GM13977 (cell line): ENCODE measurements at places on chromosomes 5 and 9.

DNA sequence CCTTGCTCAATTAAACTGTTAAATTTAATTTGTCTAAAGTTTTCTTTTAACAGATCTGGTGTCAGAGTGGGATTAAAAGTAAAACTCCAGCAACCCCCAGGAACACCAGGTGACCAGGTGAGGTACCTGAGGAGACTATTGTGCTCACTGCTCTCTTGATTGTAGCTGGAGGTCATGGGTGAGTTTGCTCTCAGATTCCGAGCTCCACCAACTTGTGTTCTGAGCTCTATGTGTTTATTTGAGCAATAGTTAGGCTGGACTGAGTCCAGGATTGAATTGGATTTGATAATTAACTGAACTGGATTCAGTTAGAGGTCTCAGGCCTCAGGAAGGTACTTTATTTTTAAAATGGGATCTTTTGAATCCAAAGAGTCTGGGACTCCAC is 17.9 kb upstream of the SCGB3A2 start:
- DNase-seq: no peak

DNA sequence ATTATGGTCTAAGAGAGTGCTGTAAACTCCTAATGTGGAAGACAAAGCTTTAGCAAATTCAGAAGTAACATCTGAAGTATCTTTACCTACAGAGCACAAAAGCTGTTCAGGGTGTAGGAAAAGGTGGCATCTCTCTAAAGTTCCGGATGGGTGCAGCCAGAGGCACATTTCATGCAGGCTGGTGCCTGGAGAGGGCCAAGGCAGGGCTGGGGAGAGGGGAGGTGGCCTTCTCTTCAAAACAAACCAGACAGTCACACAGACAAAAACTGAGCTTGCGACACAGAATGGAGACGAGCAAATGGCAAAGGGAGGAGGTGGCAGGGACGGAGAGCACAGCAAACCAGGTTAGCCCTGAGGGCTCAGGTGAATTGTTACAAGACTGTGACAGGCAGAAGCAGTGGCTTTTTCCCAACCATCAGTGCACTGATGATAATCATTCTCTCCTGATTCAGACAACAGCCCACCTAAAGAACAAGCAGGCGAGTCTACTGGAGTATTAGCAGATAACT is 121.5 kb upstream of the PCA3 start:
- no peak for DNase-seq

DNA sequence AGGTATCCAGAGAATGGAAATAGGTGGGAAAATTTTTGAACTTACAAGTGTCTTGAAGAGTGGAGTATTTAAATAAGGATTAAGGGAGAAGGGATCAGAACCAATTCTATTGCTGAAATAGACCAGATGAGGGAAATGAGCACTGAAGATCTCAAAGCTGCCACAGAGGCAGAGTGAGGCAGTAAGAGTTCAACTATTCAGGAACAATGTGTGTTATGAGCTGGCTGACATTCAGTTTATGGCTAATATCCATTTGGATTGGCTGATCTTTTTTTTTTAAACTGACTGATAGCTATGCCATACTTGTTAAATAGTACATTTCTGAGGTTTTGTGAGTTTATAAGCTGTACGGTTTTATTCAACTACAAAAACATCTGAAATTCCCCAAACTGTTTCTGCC is 95.3 kb upstream of the GNA14 start:
- DNase-seq: no peak

GRCh38 chr5:34822956-34823715 is 15.8 kb upstream of the TTC23L start:
- no peak for DNase-seq

DNA sequence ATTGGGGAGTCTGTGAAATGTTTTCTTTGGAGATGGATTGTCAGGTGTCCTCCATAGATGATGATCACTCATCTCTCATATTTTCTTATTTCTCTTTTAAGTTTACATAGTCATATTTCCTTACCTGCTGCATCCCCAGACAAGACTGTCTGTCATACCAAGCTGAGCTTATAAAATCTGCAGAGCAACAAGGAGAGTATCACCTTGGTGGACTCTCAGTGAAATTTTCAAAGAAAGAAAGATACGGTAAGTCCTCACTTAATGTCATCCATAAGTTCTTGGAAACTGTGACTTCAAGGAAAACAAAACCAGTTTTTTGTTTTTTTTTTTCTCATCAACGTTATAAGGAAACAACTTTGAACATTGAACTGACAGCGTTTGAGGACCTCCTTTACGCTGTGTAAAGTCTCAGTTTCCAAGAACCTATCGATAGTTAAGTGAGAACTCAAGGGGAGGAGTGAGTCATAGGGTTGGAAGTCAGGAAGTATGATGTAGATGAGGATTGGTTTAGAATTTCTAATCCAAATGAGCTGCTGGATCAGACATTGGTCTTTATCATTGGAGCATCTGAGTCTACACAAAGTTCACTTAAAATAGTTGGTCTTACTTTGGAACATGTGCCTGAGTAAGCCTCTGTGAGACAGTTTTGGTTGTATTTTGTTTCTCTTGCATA is 45.5 kb downstream of the SPIN1 start:
- no peak for DNase-seq

- DNase-seq: no peak
Measured at GRCh38 chr5:78586251-78586650, 62.3 kb downstream of the LHFPL2 start.

DNA sequence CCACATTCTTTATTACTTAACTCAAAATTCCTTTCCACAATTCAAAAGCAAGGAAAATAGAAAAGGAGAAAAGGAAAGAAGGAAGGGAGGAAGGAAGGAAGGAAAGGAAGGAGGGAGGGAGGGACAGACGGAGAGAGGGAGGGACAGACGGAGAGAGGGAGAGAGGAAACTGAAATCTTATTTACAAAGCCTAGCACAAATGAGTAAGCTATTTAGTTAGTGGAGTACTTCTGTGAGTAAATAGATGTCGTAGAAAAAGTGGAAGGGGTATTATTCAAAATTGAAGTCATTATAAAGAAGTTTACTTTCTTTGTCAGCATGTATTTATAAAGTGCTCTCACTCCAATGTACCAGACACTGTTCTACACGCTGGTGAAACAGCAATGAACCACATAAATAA is 177.9 kb downstream of the CETN3 start:
- no peak for DNase-seq

- DNase-seq: no peak
Measured at GRCh38 chr5:139488260-139488659, 5.7 kb upstream of the STING1 start.

GRCh38 chr9:89496645-89497256 is 1.2 kb downstream of the SEMA4D start:
- no peak for DNase-seq

DNA sequence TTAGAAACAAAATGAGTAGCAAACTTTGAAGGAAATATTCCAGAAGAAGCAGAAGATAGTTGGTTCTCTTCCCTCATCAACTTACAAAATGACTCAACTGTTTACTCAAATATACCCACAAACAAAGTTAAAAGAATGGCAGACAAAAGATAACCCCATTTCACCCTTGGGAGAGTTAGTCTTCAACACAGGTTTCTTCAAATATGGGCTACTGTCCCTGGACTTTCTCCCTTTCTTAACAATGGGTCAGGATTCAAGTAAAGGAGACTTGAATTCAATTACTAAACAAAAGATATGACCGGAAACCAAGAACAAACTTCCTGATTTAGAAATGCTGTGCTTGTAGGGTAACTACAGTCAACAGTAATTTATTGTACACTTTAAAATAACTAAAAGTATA is 14.2 kb downstream of the RFX3 start:
- no peak for DNase-seq

DNA sequence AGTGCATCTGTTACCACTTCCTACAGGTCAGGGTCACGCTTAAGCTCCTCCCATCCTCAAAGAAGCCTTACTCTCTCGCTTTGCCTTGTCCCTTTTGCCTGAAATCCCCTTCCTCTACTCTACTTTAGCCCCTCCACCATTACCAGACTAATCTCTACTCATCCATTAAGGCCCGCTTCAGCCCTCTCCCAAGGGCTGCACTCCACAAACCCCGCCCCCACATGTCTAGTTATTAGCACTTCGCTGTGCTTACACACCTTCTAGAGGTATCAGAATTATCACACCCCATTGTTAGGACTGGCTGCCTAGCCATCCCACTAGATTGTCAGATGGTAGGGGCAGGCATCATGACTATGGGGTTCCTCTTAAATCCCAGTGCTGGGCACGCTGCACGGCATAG is 565.7 kb upstream of the WWC1 start:
- DNase-seq: no peak

DNA sequence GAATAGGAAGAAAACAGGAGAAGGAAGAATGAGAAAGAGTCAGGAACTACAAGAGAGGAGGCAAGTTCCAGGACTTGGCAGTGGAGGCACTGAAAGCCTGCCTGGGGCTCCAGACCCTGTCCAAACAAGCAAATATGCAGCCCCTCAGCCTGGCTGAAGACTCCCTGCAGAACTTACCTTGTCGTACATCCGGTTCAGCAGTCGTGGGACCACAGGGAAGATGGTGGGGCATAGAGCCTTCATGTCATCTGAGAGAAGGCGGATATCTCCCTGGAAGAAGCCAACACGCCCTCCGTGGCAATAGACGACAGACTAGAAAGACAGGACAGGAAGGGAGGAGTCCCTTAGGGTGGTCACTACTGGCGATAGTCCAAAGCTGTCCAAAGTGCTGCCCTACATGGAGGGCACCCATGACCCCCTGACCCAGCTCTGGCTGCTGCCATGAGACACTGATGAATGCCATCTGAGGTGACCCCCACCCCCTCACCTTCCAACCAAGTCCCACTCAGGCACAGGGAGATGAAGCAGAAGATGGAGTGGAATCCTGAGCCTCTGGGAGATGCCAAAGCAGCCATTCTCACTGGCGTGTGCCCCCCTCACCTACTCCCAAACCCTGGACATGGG is 27.7 kb upstream of the MEIKIN start:
- no peak for DNase-seq

DNA sequence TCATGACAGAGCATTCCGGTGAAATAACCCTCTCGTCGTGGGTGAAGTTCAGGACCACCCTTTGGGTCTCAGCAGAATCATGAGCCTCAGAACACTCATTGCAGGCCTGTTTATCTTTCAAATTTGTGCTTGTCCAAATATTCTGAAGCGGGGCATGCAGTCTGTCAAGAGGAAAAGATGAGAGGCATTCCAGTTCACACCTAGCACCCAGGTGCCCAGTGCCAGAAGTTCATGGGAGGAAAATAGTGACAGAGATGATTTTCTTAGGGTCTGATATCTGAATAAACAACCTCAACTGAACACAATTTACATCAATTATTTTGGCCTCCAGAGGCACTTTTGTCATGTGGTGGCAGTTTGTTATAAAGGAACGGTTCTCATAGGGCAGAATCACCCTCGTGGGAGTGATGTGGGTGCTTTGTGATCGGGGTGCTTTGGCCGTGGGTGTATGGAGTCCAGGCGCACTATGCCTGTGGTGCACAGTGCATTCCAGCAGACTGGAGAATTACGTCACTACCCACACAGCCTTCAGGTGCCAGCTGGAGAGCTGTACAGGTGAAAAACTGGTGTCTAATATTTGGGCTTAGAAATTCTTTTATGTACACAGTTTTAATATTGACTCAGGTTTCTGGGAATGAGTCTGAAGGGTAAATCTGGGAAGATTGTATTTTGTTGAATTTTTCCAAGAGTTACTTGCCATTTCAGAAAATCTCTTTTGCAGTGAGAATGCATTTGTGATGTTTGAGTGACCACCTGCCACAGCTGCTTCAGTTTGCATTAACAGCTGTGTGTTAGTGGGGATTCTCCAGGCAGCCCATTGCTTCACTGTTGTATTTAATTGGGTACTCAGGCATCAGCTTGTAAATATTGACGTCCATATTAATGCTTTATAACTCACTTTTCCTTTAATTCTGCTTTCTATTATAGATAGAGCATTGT is 289.3 kb downstream of the FANCC start:
- DNase-seq: no peak

DNA sequence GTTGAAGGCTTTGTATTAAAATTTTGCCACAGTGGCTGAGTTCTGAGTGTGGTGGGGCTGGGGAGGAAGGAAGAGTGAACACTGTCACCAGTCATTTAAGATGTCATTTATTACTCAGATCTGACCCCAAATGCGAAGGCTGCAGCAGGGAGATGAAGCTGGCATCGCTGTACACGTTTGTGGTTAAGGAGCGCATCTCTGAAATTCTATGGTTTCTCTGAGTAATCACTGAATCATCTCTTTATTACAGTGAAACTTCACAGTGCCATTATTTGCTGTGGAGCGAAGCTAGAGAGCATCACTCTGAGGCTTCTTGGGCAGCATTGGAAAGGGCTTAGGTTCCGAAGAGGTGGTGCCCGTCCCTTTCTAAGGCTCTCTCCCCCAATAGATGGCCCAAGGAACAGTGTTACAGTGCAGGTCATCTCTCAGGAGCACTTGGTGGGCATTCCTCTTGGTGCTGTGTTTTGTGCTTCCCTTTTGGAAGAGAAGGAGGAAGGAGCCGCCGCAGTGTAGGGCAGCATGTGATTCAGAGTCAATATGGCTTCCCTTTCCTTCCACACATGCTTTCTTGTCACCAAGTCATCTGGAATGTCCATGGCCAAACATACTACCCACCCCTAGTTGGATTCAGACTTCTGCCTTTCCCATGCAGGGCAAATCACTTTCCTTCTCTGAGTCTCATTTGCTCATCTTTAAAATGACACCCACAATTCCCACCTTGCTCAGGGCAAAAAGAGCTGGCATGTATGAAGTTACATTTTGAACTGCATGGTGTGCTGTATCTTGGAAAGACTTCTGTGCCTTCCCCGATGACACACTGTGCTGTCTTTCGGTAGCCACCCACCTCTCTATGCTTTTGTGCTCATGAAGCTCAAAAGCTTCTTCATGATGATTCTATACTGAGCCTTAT is 9.3 kb upstream of the TEX48 start:
- DNase-seq: peak; percentile 42

DNA sequence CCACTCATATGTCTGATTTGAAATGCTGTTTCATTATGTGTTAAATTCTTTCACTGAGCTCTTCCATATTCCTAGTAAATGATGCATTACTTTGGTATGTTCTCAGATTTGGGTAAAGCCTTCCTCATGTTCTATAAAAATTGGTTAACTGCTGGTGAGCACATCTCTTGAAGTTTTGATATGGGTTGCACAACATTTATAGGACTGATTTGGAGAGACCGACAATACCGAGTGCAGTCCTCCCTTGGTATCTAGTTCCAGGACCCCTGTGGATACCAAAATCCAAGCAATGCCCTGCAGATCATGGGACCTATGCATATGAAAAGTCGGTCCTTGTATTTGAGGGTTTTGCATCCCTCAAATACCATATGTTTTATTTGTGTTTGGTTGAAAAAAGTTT is 37.8 kb downstream of the WDR36 start:
- no peak for DNase-seq
